ENCODE measurements at places on chromosomes 6 and 20. TPM values are rescaled to one million over a fixed set of nuclear protein-coding genes. Genes with fewer than 3 reads are reported as not detected.

RAB44 gene
- 0.19 TPM for total RNA-seq

DNA sequence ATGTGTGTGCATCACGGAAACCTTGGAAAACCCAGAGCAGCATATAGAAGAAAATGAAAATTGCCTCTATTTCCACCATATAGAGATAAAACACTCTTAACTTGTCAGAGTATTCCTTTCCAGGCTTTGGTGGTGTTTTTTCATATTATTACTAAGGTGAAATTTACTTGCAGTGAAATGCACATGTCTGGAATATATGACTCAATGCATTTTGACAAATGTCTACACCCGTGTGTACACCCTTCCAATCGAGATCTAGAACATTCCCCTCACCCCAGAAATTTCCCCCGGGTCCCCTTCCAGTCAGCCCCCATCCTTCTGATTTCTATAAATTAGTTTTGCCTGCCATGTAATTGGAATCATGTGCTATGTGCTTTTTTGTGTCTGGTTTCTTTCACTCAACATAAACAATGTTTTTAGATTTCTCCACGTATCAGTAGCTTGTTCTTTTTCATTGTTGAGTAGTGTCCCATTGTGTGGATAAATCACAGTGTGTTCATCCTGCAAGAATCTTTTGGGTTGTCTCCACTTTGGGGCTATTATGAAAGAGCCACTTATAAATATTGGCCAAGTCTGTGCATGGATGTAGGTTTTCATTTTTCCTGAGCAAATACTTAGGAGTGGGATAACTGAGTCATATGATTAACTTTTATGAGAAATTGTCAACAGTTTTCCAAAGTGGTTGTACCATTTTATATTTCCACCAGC, 19.9 kb upstream of the PREX1 start:
- DNase-seq, result no peak

PAK5 gene
- total RNA-seq, result not detected

- DNase-seq, result no peak
Observed at GRCh38 chr6:144063246-144063743, 32.1 kb downstream of the SF3B5 start.

GRCh38 chr20:24697411-24697810, 228.0 kb downstream of the SYNDIG1 start:
- DNase-seq, result no peak

GRCh38 chr6:10510592-10511367, 10.4 kb upstream of the GCNT2 start:
- DNase-seq, result peak; percentile 77

DNA sequence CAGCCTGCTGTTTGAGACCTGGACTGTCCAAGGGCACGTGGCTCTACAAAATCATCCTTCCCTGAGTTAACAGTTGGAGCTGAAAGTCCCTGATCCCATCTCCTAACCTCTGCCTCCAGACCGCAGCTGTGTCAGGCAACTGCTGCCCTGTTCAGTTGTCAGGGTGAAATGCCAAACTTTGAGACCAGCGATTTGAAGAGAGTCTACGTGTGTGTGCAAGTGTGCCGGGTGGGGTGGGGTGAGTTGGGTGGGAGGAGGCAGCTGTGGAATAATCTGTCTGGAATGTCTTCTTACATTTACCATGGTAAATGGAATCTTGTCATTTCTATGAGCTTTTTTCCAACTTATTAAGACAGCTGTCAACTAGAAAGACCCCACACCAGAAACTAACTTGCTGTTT, 81.0 kb upstream of the FAM8A1 start:
- no peak for DNase-seq
